Placental pericyte (primary cell): ENCODE measurements at places on chromosomes 1 and 21. TPM values are rescaled to one million over a fixed set of nuclear protein-coding genes. Genes with fewer than 3 reads are reported as not detected.

Gene WNT2B
- total RNA-seq, result 0.86 and 1.5 TPM in 2 replicates

Gene DNAJC28
- 0.86 and 1.8 TPM in 2 replicates for total RNA-seq

Gene FLG2
- not detected in 2 replicates for total RNA-seq

Gene KLHDC7A
- not detected in 2 replicates for total RNA-seq

Gene LCE1D
- total RNA-seq, result not detected in 2 replicates

Gene DMBX1
- not detected in 2 replicates for total RNA-seq

Gene EGLN1
- 41.2 and 44.2 TPM in 2 replicates for total RNA-seq

Gene SEMA4A
- total RNA-seq, result 0.43 and 0.44 TPM in 2 replicates

Gene FOXO6
- total RNA-seq, result not detected in 2 replicates

Gene RPS6KC1
- 29.3 and 34.4 TPM in 2 replicates for total RNA-seq

Gene PCP4
- not detected in 2 replicates for total RNA-seq

Gene HMGCS2
- total RNA-seq, result not detected in 2 replicates

Gene MX2
- 2.0 TPM in 2 replicates for total RNA-seq

Gene ZBTB8B
- total RNA-seq, result not detected in 2 replicates

Gene C4BPB
- total RNA-seq, result 0.72 and 2.4 TPM in 2 replicates

Gene MPZ
- total RNA-seq, result 0.44 and 1.1 TPM in 2 replicates

Gene PCSK9
- 0.14 and 3.1 TPM in 2 replicates for total RNA-seq

Gene NCF2
- 0.14 TPM in 1 of 2 replicates, not detected in the other for total RNA-seq

Gene AMIGO1
- total RNA-seq, result 0.43 and 1.1 TPM in 2 replicates

Gene CAMK1G
- total RNA-seq, result 0.66 and 10.6 TPM in 2 replicates

Gene SYDE2
- total RNA-seq, result 13.9 and 17.5 TPM in 2 replicates

Gene C4BPA
- not detected in 2 replicates for total RNA-seq

Gene CCDC30
- 0.43 and 0.66 TPM in 2 replicates for total RNA-seq

Gene ITGB3BP
- 11.4 and 23.2 TPM in 2 replicates for total RNA-seq

Gene PGBD5
- total RNA-seq, result 0.14 and 0.66 TPM in 2 replicates

Gene PODN
- 10.2 and 110 TPM in 2 replicates for total RNA-seq

Gene IL19
- total RNA-seq, result 0.14 and 1.8 TPM in 2 replicates
